ENCODE measurements at places on chromosomes 5 and 9. TPM values are rescaled to one million over a fixed set of nuclear protein-coding genes. Genes with fewer than 3 reads are reported as not detected.
A peak's percentile ranks its signal among the peaks of the same experiment; 100 is the strongest.

Gene PCSK1
- not detected for total RNA-seq

DNA sequence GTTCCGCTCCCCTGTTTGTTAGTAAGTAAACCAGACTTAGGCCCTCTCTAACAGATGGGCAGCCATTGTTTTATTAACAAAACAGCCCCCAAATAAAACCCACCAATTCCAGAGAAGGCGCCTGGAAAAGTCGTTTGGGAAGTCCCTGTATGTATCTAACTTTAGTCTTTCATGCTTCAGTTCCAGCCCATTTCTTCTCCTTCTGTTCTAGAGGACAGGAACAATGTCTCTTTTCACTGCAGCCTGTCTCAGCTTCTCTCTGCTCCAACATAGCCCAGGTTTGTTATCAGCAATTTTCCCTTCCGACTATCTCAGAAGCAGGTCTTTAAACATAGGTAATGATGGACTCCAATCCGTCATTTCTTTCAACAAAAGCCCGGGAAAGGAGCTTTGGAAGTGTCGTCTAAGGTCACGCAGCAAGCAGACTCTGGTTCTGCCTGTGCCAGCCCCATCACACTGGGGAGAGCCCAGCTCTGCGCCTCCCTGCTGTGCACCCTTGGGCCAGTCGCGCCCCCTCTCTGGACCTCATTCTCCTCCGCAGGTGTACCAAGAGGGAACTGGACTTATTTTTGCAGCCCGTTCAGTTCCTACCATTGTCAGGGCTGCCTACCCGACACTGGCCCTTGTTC, 9.6 kb upstream of the AKNA start:
- H3K27me3 ChIP-seq: no peaks in the 10 kb centered on the region
- peak overlapping the region; percentile 83 for H3K4me3 ChIP-seq
- H3K36me3 ChIP-seq: no peaks in the 10 kb centered on the region
- no peak for DNase-seq

DNA sequence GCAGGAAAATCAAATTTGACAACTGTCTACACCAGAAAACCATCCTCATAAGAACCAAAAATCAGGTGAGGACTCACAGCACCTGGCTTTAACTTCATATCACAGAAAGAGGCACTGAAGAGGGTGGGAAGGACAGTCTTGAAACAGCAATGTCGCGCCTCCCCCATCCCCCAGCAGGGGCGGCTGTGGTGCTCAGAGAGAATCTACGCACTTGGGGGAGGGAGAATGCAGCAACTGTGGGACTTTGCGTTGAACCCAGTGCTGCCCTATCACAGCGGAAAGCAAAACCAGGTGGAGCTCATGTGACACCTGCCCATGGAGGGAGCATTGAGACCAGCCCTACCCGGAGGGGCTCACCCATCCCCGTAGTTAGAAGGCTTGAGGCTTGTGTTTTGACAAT, 191.8 kb downstream of the MSX2 start:
- H3K27me3 ChIP-seq: no peaks in the 10 kb centered on the region
- H3K27ac ChIP-seq: no peak overlapping the region
- DNase-seq: no peak
- H3K36me3 ChIP-seq: no peaks in the 10 kb centered on the region

DNA sequence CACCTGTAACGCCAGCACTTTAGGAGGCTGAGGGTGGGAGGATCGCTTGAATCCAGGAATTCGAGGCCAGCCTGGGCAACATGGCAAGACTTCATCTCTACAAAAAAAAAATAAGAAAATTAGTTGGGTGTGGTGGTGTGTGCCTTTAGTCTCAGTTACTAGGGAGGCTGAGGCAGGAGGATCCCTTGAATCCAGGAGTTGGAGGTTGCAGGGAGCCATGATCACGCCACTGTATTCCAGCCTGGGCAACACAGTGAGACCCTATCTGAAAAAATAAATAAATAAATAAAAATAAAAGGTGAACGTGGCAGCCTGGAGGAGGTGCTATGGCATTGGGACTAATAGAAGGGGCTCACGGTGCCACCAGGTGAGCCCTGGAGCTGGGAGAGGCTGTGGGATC, 7.1 kb downstream of the FGFR4 start:
- H3K27me3 ChIP-seq: no peaks in the 10 kb centered on the region
- DNase-seq: no peak
- H3K36me3 ChIP-seq: peaks cover 12% of the 10 kb centered on the region
- H3K4me3 ChIP-seq: no peak overlapping the region
- no peaks in the 10 kb centered on the region for H3K4me1 ChIP-seq

Data from HCT116 (cell line).